ENCODE measurements at places on chromosomes 1 and 21.
A peak's percentile ranks its signal among the peaks of the same experiment; 100 is the strongest.

- DNase-seq = no peak
Measured at GRCh38 chr1:245996811-245997210, 510.3 kb downstream of the SMYD3 start.

DNA sequence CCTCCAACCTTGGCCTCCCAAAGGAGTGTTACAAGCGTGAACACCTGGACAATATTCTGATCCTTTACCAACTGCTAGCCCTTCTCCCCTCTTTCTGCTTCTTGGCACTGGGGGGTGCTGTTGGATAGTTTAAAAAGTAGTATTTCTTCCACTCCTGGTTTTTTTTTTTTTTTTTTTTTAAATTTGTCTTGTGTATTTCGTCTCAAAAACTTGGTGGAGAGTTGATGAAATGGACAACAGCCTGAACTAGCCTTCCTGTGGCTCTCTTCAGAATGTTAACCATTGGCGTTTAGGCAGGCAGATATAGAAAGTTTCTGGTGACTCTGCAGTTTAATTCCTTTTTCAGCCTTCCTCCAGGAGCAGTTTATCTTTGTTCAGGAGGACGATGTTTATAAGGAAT, 69.7 kb upstream of the USP24 start:
- DNase-seq = peak; percentile 48

DNA sequence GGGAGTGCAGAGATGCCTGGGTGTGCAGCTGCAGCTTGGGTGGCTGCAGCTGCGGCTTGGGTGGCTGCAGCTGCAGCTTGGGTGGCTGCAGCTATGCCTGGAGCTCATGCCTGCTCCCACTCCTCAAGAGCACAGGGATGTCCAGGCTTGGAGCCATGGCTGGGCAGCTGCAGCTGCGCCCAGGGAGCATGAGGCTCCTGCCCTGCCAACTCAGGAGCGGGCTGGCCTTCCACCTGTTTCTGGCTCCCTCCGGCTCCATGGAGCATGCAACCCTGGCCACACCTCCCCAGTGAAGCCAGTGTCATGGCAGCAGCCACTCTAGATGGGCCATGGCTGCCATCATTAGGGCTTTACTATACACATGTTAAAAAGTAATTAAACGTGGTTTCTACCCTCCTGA, 21.1 kb downstream of the GBP1 start:
- no peak for DNase-seq

GRCh38 chr1:26887125-26887524, 3.0 kb downstream of the GPN2 start:
- DNase-seq = peak; percentile 46

DNA sequence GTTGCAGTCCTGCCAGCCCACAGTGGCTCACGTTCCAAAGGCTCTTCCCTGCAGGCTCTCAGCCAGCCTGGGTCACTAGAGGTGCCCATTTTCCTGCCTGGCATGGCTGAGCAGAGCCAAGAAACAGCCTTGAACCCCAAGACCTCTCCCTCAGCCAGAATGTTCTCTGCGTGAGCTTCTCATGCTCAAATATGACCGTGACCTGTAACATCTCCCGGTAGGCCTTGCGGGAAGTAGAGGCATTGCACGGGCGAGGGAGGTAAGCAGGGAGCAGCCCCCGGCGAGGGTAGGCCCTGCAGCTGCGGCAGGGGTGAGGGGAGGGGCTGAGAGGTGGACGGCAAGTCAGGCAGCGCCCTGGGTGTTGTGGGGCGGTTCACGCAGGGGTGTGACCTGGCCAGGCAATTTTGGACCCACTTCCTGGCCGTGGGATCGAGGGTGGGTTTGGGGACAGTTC, 20.0 kb downstream of the RRP1 start:
- DNase-seq = no peak

DNA sequence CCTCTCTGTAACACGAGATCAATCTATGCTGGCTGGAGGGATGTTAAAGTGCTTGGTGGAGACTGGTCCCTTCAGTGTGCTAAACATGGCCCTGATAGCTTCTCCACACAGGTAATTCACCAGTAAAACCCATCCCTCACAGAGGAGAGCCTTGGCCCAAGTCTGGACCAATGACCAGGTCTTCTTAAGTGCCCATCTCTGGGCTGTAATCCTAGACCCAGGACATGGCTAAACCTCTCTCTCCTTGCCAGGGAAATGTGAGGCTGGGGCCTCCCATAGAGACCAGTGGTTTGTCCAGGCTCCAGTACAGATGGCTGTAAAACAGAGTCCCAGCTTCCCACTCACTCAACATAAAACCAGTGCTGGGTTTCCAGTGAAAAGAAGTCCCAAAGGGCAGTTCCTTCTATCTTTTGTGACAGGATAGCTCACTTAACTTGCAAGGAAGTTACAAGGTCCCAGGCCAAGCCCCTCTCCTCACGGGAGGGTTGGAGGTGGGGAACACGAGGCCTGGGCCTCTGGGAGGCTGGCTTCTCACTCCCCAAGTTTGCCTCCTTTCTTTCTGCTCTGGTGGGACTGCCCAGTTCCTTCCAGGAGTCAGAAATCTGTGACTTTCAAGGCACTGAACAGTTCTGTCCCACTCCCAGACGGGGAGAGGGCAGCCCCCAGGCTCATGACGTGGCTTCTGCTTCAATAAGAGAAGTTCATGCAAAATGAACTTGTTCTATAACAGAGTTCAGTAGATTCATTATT, 2.2 kb upstream of the KIF17 start:
- DNase-seq = no peak

- DNase-seq = peak; percentile 49
Measured at GRCh38 chr1:18324246-18324645, 156.5 kb upstream of the KLHDC7A start.

GRCh38 chr1:234726359-234726943, 116.5 kb upstream of the IRF2BP2 start:
- peak; percentile 75 for DNase-seq

DNA sequence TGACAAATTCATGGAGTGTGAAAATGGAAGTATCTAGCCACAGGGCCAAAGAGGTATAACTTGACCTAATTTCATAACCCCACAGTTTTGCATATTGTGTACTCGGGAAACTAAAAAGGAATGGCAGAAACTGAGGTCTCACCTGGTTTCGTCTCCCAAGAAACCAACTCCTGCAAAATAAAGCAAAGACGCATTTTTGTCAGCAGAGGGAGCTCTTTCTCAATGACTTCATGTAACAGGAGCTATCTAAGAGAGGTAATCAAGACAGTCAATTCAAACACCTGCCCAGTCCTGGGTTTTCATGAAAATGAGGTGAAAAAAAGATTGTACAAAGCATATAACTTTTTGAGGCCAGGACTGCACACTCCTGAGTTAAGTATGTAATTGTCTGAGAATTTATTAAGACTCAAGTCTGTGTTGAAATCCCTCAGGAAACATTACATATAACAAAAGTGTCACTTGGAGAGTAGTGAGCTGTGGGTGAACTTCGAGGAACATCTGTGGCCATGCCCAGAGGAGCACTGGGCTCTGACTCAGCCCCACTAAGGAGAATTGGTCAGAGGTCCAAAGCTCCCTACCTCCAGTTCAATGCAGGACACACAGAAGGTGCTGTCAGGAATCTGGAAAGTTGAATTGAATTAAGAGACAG, 17.6 kb downstream of the FCRL4 start:
- peak; percentile 85 for DNase-seq

- DNase-seq = no peak
Measured at GRCh38 chr21:31340942-31341487, 3.0 kb downstream of the TIAM1 start.

DNA sequence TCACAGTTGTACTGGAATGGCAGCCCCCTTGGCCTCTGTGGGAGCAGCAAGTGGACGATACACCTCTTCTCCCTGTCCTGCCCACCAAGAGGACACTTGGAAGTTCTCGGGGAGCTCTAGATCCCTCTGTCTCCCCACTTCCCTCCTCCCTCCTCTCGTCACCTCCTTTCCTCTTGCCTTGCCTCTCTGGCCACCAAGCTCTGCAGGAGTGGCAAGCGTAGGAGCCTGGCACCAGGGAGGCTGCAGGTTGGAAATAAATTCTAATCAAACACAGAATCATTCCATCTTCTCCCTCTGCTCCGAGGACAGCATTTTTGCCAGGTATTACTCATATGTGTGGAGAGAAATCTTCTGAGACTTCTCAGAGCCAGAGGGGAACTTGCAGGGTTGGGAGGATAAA, 20.8 kb downstream of the CAMK2N1 start:
- no peak for DNase-seq

GRCh38 chr1:147225193-147225730, at the start of gene FMO5:
FMO5 (minus strand) TSS chr1:147225339; CDS start chr1:147225029, 310 bp downstream.
- peak; percentile 89 for DNase-seq
